GM12864 (cell line): ENCODE measurements at places on chromosomes 12 and 14.

GRCh38 chr14:74459289-74459946 lies 33.4 kb upstream of the SYNDIG1L start:
- no peak for DNase-seq

DNA sequence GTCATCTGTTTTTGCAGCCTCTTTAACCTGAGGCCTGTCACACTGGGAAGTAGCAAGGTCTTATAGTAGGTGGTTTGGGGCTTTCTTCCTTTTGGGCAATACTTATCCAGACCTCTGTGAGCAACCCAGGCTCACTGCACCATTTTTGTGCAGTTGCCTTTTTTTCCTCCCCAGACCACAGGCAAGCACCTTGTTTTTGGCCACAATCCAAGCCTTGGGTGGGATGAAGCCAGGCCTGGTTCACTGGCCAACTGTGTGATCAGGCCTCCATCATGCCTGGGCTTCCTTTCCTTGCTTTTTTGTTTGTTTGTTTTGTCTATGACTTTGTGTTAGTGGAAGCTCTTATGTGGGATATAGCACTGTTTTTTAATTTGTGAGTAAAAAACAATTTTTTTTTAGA lies 71.7 kb downstream of the DNAH10 start:
- DNase-seq, result no peak

DNA sequence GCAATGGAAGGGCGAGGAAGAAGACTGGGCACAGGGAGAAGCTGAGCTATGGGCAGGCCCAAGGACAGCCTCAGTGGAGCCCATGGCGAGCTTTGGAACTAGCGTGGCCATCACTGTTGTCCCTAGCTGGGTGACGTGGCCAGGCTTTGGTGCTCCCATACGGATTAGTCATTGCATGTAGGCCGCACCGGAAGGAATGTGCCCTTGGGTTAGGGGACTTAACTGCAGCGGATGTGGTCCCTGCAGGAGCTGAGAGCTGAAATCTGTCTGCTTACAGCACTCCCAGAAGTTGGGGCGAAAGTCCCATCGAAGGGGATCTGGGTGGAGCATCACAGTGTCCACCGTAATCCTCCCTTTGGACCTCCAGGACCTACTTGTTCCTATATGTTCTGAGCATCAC lies 133.7 kb downstream of the PAPOLA start:
- no peak for DNase-seq

GRCh38 chr12:57726151-57726883 lies 12.2 kb downstream of the AGAP2 start:
- no peak for DNase-seq

DNA sequence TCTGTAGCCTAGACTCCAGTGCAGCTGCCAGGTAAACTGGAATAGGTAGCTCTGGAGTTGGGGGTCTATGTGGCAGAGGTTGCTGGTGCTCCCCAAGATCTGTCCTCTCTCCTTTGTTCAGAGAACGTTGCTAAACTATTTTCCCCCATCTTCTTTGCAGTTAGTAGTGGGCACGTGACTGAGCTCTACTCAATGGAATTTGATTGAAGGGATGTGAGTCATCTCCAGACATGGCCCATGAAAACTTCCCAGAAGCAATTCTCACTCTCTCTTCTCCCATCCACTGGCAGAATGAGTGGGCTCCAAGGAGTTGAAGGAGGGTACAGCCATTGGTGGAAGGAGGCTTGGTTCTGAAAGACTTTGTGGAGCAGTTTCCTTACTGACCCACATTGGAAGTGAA lies 44.0 kb downstream of the PAH start:
- no peak for DNase-seq
